ENCODE measurements at places on chromosomes 3 and 15.

GRCh38 chr15:50425219-50425618 lies 1.0 kb downstream of the USP8 start:
- peak; percentile 27 for DNase-seq

DNA sequence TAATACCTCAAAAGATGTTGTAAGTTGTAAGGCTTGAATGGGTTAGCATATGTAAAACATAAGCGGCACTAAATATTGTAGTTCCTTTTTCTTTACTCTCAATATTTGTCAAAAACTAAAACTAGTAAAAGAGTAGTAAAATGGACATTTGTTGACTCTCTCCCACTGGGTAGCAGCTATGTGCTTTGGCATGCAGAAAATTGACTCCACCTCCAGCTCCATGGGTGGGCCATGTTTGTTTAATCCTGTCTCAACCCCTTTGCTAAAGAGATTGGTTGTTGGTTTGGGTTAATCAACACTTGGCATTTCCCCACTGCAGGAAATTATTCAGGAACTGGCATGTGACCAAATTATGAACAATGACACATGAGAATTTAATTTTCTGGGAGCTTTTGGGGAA lies 114.8 kb downstream of the EOMES start:
- DNase-seq: peak; percentile 35

GRCh38 chr3:119891944-119892721 lies 110.2 kb downstream of the NR1I2 start:
- DNase-seq: peak; percentile 72

DNA sequence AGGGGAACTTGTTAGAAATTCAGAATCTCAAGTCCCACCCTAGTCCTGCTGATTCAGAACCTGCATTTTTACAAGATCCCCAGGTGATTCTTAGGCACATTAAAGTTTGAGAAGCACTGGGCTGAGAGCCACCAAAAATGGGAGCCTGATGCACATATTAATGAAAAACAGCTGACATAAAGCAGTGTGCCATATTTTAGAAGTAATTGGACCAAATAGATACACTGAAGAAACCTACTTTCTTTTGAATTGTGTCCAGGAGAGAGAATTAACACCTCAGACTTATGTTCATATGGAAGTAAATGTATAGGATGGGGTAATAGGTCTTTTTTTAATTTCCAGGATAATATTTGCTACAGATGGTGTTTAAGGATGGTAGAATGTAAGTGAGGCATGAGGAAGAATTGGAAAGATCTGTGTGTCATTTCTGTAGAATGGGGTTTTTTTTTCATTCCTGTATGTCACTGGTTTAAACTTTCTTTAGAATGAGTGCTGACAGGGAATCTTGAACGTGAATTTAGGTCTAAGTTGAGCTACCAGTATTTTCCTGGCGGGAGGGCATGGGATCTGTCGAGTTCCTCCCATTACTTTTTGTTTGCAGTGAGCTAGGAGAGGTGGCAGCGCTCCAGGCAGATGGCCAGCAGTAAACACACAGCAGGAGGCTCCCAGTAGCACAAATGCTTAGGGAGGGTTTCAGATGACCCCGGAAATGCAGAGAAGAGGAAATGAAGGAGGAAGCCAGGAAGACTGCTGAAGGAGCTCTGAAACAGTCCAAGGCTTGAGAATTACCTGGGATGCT lies 185.6 kb downstream of the PLCL2 start:
- no peak for DNase-seq

GRCh38 chr15:42826251-42826890 lies 89.4 kb upstream of the CDAN1 start:
- no peak for DNase-seq

- no peak for DNase-seq
These were observed 1004.6 kb upstream of the NR2F2 start for GRCh38 chr15:95325763-95326404.

- peak; percentile 68 for DNase-seq
These were observed 4.3 kb upstream of the UACA start for GRCh38 chr15:70767667-70768066.

DNA sequence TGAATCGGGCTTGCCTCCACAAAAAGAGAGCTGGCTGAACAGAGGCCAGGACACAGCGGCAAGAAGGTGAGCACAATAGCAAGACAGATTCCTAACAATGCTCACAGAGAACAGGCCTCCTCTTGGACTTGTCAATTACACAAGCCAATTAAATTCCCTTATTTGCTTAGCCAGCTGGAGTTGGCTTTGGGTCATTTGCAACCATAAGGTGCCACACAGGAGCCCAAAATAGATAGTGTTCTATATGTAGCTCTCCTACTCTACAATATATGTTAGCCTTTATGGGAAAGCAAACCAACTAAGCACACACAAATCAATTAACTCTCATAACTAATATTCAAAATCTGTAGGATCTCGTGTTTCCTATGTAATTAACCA lies 335.6 kb downstream of the FOXP1 start:
- DNase-seq: no peak

DNA sequence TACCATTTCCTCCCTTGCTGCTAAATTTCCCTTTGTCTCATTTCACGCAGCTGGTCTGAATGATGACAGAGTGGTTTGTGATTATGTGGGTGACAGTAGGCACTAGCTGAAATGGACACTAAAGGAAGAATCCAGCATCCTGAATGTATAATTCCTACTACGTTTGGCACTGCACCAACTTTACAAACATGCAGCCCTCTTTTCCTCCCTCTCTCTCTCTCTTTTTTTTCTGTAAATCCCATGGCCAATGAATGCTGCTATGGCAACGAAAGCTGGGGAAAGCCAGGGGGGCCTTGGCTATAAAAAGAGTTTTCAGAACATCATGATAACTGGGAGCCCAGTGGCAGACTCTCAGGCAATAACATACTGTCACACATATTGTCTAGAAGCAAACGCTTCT lies 367.2 kb upstream of the AGTR1 start:
- no peak for DNase-seq

DNA sequence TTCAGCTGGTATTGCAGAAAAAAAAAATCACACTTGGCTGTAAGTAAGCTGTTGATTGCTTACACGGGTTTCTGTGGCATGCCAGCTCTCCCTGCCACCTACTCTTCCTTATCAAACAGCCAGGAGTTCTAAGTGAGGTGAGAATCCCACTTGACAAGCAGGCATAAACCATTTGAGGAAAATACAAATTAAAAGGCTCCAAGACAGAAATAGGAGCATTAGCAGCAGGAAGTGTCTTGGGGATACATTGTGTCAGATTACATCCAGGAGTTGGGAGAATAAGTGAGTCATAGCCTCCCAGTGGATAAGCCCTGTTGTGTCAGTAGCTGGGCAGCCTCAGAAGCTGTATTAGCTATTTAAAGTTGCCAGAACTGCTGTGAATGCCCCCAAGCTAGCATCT lies 256.0 kb downstream of the CNTN4 start:
- DNase-seq: no peak

DNA sequence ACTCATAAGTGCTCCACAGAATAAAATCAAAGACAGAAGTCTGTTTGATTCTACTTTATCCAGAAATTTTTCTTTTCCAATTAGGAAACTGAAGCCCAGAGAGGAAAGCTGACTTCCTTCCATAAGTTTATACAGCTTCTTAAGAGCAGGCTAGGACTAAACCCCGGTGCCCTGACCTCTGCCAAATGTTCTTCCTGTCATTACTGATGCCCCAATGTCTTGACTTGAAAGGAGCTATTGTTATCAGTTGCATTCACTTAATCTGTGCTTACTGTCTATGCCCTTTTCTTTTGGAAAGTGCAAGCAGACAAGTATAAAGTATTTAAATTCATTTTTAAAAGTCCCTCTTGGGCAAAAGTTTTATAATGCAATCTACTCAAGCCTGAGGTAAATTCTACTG lies 18.1 kb downstream of the CD200 start:
- DNase-seq: no peak

DNA sequence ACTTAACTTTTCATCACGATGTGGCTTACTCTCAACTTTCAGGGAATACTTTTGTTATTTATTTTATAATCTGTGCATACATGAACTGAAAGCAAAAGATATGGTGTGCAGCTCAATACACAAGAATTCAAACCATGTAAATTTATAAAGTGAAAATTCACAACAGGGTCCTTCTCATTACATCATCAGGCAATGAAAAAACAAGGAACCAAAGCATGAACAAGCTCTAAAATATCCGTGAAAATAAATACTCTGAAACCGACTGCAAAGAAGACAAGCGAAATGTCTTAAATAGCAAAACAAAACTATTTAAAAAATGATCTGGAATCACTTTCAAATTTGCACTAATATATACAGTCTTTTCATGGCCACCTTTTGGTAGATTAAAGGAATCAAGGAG lies 28.9 kb downstream of the GNB5 start:
- no peak for DNase-seq

- DNase-seq: peak; percentile 81
These were observed 27.7 kb upstream of the DCP1A start for GRCh38 chr3:53375019-53375418.
